ENCODE measurements at places on chromosomes 6 and 20.

DNA sequence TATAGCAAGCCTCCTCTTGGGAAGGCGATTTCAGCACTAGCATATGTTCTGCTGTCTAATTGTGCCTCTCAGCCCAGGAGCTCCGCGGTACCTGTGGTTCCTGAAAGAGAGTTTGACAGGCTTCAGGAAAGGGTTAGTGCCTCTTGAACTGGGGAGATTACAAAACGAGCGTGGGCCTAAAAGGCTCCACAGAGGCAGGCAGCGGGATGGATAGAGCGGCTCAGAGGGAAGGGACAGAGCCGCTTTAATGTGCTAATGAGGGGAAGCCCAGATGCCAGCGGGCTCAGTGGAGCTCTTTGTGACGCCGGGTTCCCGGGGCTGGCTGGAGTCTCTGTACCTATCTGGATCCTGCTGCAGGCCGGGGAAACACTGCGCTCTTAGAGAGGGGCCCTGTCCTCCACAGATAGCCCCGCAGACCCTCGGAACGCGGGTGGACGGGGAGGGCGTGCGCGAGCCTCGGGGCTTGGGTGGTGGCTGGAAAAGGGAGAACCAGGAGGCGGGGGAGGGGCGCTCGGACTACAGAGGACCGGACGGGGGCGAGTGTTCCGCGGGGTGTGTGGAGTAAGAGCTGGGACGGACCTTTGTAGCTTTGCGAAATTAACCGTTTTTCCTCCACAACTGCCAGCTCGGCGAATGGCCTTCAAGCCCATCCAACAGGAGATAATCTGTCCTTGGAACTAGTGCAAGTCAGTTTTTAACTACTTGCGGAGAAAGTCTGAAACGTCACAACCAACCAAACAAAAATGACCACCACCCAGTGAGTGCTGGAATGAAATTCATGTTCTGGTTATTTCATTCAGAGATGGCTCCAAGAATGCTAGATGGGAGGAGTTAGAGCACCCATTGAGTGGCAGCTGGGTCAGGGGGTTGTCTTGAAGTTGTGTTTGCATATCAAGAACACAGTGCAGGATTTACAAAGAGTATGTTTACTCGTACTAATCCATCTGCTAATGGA, 13.0 kb downstream of the SLC35F1 start:
- peak; percentile 61 for DNase-seq

DNA sequence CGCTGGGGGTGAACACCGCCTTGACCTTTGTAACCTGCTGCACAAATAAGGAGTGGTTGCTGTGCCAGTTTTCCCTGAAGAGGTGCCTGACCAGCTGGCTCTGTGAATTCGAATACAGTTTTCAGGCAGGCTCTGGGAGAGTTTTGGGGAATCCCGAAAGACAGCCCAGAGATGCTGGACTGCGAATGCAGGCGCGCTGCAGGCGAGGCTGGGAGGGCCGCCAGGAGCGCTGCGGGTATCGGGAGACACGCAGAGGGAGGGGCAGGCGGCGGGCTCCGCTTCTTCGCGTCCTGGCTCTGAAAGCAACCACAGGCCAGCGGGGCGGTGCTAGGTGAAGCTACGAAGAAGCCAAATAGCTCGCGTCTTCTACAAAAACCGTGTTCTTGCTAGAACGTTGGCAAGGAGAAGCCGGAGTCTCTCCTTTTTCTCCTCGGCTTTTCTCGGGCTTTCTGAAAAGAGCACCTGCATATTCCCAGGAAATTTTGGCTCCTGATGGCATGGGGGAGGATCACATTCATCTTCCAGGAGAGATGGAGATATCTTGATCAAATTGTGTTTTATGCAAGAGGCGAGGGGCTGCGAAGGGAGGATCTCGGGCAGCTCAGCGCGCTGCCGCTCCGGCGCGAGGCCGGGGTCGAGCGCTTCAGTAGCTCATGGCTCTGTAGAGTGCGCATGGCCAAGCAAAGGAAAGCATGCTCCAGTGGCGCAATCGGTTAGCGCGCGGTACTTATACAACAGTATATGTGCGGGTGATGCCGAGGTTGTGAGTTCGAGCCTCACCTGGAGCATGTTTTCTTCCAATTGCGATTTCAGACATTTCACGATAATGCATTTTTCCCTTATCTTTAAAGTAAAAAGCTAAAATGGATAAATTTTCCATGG, 158.1 kb upstream of the ZNF184 start:
- DNase-seq: no peak

- DNase-seq: no peak
These were observed 37.0 kb upstream of the PREX1 start for GRCh38 chr20:48864738-48865318.

DNA sequence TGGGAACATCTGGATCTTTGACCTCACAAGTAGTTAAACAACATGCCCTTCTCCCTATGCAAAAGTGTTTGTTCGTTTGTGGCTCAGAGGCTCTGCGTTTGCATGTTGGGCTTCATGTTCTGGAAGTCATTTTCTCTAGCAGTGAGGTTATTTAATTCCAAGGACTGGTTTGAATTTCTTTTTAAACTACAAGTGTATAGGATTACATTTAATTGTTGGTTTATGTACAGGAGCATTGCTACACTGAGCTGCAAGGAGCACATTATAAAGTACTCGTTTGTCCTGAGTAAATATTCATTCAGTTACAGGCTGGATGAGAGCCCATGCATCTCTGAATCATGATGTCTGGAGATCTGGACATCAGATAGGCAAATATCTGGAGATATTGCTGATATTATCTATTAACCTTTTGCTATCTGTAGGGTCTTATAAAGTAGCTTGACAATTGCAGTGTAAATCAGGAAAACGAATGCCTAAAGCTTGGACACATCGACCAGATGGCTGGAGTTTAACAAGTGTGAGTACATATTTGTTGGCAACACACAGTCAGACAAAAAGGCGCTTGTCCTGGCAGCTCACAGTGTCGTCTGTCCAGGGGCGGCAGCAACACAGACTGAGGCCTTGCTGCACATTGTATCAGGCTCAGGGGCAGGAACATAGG, 84.6 kb downstream of the PDE7B start:
- peak; percentile 50 for DNase-seq

DNA sequence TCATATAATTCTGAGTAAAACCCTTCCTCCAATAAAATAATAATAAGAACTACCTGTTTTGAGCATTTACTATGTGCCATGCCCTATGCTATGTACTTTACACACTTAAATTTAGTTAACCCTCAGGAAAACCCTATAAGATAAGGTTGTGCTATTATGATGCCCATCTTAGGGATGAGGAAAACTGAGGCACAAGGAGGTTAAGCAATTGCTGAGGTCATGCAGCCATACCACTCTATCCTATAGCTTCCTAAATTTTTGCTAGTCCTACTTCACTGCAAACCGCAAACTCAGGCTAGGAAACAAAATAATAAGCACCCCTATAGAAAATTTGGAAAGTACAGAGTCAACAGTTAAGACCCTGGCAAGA, 38.9 kb upstream of the GFOD1 start:
- no peak for DNase-seq

DNA sequence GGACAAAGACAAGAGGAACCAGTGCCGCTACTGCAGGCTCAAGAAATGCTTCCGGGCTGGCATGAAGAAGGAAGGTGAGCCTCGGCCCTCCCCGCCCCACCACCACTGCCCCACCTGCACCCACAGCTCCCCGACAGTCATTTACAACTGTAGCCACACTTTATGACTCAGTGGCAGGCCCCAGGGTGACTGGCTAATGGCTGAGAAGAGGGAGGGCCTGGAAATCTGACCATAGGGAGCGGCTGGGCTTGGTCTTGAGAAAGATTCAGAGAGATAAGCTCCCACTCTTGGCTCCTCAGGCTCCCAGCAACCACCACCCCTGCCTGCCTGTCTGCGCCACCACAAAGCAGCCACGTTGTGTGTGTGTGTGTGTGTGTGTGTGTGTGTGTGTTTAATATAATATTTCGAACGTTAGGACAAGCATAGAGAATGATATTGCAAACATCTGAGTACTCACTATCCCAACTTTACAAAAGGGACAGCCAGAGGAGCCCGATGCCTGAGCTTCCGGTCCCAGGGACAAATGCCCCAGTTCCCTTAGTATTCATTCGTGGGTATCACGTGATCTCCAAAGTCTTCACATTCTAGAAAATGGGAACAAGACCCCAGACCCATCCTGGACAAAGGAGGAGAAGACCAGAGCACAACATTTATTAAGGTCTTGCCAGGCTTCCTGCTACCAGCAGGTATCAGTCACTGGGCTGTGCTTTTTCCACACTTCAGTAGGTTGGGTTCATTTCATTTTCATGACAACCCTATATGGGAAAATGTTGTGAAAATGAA, 52.1 kb downstream of the HNF4A start:
- no peak for DNase-seq

- DNase-seq: no peak
These were observed 11.2 kb upstream of the UNC93A start for GRCh38 chr6:167279766-167280446.

DNA sequence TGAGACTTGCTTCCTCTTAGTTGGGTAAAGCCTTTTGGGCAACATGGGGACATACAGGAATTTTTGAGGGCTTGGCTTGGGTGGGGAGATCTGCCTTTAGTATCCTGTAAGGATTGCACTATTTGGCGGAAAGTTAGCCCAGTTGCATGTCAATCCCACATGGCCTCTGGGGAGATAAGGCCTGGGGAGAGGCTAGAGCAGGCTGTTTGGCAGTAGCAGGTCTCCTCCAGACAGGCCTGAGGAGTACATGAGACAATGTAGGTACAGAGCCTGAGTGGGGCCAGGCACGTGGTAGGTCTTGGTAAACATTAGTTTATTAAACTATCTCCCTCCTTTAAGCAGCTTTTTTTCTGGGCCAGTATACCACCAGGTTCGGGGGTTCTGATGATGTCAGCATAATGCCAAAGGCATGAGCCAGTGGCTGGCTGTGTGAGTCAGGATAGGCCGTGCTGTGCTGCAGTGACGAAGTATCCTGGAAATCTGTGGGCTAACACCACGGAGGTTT, 147.9 kb downstream of the VEGFA start:
- DNase-seq: no peak

DNA sequence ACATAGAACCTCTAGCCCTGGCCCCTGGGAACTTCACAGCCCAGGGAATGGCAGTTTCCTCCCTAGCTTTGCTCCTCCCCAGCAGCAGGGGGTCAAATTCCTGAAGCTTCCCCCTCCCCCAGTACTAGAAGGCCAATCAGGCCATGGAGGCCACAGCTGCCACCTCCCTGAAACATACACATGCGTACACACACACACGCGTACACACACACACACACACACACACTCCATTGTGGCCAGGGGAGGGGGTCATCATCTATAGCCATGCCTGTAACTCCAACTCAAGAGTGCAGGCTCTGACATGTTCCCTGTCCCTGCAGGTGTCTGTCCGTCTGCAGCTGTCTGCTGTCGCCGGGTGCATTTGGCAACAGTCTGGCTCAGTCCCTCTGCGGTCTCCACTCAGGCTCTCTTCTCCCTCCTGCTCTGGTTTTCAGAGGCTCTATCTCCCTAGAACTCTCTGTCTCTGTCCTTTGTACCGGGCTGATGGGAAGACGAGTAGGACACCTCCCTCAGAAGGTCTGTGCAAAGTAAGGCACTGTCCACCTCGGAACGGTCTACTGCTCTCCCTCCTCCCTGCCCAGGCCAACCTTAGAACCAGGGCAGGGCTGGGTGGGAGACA, 1.4 kb downstream of the LRFN2 start:
- peak; percentile 81 for DNase-seq
